ENCODE measurements at places on chromosomes 7 and 10.

DNA sequence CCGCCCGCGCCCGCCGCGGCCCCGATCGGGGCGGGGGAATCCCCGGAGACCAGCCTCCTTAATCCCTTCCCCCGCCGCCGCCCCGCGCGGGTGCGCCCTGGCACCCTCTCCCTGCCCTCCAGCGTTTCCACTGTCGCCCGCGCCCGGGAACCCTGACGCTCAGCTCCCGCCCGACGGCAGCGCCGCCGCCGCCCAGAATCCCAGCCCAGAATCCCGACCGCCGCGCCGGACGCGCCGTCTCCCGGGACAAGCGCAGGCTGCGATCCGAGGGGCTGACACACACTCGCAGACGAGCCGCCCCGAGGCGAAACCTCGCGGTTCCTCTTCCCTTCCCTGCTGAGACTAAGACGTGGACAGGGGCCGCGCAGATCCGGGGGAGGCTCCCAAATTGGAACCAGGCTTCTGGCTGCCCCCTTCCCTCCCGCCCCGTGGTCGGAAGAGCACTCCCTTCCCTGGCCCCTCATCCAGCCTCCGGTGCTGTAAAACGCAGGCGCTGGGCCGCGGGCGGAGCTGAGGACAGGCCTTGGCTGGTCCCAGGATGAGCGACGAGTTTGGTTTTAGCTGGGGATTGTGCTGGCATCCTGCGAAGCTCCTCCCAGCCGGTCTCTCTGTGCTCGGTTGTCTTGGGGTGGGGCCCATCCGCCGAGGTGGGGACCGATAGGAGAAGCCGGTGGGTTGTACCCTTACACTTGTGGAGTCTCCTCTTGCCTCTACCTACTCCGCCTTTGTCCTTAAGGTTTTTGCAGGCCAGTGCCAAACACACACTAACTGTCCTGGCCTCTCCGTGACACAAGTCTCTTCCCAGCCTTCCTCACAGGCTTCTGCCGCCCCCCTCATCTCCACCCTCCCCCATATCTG lies 1.1 kb downstream of the MARVELD1 start:
- DNase-seq, result no peak

DNA sequence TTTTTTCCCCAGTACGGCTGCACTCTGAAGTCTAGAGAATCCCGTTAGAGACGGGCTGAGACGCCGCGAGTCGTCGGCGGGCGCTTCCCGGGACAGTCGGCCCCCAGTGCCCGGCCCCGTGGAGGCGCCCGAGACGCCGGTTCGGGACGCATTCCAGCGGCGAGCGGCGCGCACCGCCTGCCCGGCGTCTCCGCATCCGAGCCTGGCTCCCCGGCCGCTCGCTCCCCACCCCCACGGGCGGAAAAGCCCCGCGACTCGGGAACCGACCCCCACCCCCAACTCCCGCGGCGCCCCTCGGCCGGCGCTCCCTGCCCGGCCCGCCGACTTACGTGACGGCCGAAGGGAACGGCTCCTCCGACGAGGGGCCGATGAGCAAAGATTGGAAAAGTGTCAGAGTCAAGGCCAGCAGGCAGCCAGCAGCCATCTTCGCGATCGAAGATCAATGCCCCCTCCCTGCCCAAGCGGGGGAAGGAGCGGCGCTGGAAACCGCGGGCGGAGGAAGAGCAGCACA lies 486 bp downstream of the CACNA2D1 start:
- no peak for DNase-seq

GRCh38 chr7:126570845-126571244 lies 681.9 kb downstream of the GRM8 start:
- DNase-seq, result no peak

DNA sequence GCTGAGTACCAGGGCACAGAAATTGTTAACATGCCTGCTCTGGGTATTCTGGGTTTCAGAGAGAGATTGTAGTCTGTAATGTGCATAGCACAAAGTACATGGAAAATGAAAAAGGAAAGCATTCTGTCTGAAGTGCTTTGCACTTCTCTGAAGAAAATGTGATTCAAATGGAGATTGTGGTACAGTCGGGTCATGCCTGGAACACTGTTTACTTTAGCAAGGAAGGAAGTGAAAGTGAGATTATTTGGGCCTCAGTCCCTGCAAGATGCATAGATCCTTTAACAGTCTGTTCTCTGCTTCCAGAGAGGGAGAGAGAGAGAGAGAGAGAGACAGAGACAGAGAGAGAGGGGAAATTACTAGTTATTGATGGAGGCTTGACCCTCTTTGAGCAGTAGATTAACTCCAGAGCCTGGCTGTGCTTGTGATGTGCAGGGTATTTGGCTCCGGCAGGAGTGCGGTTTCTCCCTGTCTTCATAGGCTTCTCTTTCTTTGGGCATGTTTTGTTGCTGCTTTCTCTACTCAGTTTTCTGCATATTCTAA lies 5.4 kb downstream of the VWC2 start:
- DNase-seq, result no peak

DNA sequence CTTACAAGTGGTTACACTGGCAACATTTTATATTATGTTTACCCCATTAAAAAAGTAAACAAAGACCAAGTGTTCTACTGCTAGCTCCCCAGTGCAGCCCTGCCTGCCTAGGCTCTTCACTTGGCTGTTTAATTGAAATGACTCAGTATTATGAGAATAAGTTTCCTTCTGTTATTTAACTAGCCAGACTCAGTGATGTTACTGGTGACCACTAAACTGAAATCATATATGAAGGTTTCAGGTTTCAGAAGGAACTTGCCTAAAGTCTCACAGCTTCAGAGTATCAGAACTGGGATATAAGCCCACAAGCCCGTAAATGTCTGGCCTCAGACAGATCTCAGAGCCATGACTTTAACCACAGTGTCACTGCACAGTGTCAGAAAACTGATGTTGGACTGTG lies 66.8 kb upstream of the EXOC4 start:
- DNase-seq, result no peak

Data from ascending aorta (tissue), 2 donors.